ENCODE measurements at places on chromosomes 4 and X. TPM values are rescaled to one million over a fixed set of nuclear protein-coding genes. Genes with fewer than 3 reads are reported as not detected.

DNA sequence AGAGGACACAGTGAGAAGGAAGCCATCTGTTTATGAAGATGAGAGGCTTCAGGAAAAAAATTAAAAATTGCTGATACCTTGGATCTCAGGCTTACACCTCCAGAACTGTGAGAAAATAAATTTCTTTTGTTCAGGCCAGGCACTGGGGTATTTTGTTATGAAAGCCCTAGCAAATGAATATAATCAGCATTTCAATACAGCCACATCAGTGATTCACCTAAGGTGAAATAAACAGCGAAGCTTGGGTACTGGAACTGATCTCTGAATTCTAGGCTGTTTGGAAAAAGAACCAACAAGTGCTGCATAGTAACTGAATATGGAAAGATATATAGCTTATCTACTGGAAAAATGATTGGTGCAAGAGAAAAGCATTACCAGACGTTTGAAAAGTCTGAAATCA, 88.5 kb downstream of the PDS5A start:
- DNase-seq, result no peak

DNA sequence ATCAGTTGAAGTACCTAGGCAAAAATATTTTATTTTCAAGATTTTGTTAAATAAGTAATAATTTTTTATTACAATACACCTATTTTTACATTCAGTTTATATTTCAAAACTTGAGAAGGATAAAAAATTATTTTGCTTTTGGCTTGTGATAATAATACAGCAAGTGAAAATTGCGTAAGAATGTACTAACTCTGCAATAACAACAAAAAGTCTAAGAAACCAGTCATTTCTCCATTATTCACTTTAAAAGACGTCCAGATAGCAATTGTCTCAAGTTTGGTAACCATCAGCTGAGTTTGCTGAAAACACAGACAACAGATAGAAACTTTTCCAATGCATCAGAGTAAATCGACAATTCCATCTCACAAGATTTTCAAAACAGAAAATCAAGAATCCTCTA, 12.1 kb downstream of the CXCL8 start:
- no peak for DNase-seq

- DNase-seq, result no peak
These were observed 76.9 kb downstream of the SLC30A9 start for GRCh38 chr4:42067264-42067663.

GRCh38 chr4:145179281-145179860, 1.0 kb downstream of the OTUD4 start:
- DNase-seq, result peak; percentile 57

DNA sequence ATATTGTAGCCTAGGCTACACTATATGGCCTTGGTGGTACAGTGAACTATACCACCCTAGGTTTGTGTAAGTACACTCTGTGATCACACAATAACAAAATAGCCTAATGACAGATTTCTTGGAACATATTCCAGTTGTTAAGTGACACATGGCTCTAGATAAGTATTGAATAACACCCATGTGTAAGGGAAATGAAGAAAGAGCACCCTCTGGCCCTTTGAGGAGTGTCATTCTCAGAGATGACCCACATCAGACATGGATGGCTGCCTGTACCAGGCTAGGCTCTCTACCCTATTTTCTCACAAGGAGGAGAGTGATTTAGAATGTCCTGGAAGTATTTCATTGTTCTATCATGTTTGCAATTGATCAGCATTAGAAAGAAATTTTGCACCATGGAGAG, 61.7 kb downstream of the HAND2 start:
- no peak for DNase-seq

COL4A6 gene
- total RNA-seq, result not detected

DNA sequence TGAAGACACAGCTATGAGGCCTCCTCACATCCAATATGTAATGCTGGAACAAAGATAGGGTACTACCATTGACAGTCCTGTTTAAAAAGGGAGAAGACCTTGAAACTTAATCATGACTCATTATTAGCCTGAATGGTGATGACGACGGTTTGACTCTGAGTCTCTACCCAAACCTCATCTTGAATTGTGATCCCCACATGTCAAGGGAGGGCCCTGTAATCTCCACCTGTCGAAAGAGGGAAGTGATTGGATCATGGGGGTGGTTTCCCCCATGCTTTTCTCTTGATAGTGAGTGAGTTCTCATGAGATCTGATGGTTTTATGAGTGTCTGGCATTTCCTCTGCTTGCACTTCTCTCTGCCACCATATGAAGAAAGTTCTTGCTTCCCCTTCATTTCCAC, 395.3 kb upstream of the CPEB2 start:
- no peak for DNase-seq

- peak; percentile 28 for DNase-seq
These were observed 17.2 kb downstream of the GPR174 start for GRCh38 chrX:79161655-79162054.

CACNA1F gene
- total RNA-seq, result 1.3 TPM
